Hematopoietic multipotent progenitor cell treated with erythropoietin and hydrocortisone succinate and interleukin-3 and kit ligand, for 15 days (in vitro differentiated cells): ENCODE measurements at places on chromosomes 3 and 15.
A peak's percentile ranks its signal among the peaks of the same experiment; 100 is the strongest.

- no peak for DNase-seq
Measured at GRCh38 chr3:149340310-149340933, 7.0 kb upstream of the TM4SF18 start.

DNA sequence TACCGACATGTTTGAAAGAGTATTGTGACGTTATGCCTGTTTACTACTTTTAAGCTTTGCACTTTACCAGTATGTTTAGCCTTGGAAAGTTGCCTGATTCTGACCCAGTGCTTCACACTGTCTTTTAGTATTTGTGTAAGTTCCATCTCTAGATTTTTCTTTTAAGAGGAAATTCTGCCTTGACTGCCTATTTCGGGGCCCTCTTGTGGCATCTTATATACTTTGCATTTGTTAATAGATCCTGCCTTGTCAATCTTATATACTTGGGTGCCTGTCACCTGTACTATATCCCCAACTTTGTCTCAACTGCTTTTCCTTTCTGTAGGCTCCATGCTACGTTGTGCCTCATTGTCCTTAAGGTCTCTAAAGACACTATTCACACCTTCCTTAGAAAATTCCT is 244.6 kb downstream of the STXBP5L start:
- DNase-seq = no peak

- DNase-seq = no peak
Measured at GRCh38 chr3:100455841-100456550, 36.4 kb upstream of the TMEM45A start.

DNA sequence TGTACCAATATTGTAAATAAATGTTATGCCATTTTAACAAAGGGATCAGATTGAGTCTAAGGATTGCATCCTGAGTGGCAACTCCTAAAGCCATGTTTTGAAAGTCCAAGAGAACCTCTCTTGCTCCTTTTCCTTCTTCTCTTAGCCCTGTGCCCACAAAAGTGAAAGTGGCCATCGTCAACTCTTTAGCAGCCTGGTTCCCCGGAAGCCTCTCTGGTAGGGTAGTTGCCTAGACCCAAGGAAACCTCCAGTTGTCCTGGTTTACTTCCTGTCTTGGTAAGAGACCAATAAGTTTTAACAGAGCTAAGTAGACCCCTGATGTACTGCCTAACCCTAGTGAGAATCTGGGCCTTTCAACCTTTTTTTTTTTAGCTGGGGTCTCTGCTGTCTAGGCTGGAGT is 10.2 kb upstream of the ITPKA start:
- DNase-seq = no peak

- DNase-seq = no peak
Measured at GRCh38 chr3:109330405-109330804, 6.9 kb downstream of the DPPA4 start.

GRCh38 chr15:90780916-90781315 is 63.8 kb downstream of the BLM start:
- DNase-seq = no peak

DNA sequence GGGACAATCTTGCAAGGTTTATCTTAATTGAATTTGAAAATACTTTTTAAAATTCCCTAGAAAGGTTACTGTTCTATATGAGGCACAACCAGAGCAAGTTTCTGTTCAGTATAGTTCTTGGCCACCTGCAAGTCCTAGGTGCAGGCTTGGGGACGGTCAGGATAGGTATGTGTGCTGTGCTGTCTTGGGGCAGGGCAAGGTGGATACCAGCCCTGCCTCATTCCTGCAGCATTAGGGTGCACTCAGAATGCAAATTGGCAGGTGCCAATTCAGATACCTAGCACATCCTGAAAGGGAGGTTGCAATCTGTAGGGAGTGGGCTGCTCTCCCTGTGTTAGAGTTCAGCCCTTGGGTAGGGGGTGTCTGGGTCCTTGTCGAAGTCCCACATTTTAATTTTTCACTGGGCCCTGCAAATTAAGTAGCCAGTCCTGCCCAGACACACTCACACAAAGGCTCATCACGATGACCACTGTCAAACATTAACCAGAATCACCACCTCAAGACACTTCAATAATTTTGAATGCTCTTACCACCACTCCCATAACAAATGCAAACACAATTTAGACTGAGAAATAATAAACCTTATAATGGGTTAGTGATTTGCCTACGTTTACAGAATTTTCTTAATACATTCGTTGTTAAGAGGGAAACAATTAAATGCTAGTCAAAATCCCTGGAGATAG is 838.0 kb upstream of the NR2F2 start:
- DNase-seq = no peak

- DNase-seq = no peak
Measured at GRCh38 chr15:92653836-92654539, 1.6 kb downstream of the FAM174B start.

DNA sequence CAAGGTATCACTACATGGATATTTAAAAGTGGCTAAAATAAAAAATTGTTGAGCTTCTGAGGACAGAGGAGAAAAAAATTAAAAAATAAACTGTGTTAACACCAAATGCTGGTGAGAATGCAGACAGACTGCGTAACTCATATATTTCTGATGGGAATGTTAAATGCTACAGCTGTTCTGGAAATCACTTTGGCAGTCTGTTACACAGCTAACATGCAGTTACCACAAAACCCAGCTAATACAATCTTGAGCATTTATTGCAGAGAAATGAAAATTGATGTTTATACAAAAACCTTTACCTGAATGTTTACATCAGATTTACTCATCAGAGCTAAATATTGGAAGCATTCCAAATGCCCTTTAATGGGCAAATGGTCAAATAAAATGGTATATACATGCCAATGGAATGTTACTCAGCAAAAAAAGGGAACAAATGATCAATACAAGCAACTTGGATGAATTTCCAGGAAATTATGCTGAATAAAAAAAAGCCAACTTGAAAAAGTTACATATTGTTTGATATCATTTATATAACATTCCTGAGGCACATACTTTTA is 24.6 kb downstream of the MNS1 start:
- no peak for DNase-seq

GRCh38 chr15:98123297-98123696 is 162.8 kb downstream of the ARRDC4 start:
- no peak for DNase-seq

DNA sequence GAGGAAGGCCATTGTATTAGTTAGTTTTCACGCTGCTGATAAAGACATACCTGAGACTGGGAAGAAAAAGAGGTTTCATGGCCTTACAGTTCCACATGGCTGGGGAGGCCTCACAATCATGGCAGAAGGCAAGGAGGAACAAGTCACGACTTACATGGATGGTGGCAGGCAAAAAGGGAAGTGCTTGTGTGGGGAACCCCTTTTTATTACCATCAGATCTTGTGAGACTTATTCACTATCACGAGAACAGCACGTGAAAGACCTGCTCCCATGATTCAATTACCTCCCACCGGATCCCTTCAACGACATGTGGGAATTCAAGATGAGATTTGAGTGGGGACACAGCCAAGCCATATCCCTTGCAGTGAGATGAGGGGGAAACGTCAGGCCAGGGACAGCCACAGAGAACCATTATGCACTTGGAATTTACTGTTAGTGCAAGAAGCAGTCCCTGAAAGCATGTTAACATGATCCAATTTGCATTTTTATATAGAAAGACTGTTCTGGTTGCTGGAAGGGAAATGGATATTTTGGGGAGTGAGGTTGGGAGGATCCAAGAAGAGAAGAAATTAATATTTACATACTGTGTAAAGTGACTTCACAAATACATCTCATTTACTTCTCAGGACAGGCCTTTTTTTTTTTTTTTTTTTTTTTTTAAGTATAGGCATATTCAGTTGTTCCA is 87.1 kb downstream of the ARNT2 start:
- DNase-seq = no peak

DNA sequence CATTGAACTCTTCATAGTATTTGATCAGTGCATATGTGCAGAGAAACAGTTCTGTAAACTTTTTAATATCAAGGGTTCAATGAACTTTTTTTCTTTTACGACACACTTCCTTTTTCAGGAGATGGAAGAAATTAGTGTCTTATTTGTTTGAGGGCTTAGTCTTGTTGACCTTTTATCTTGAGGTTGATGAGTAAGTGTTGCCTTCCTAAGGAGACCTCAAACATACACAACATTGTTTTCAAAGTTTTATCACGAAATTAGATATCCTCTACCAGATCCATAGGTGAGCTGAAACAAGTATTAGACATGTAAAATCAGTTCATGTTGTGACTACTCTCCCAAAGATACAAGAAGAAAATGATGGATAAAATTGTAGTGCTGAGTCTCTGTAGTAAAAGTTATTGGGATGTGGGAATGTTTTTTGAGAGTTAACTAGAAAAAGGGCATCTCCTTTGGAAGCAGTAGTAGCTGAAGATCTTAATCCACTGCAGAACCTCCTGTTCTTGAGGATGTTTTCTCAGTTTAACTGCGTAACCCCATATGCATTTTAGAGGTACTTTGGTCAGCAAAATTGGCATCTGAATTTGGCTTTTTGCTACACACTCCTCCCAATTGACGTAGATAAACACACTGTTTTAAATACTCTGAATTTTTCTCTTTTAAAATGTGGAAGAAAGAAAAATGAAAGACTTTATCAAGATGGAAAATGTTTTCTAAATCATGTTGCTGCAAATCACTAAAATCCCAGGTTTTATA is 116.8 kb downstream of the GALK2 start:
- no peak for DNase-seq

GRCh38 chr3:113695786-113696645 is at the start of gene USF3:
USF3 (minus strand) TSS chr3:113696642; CDS start chr3:113674878, 21,764 bp downstream.
- DNase-seq = peak; percentile 66

DNA sequence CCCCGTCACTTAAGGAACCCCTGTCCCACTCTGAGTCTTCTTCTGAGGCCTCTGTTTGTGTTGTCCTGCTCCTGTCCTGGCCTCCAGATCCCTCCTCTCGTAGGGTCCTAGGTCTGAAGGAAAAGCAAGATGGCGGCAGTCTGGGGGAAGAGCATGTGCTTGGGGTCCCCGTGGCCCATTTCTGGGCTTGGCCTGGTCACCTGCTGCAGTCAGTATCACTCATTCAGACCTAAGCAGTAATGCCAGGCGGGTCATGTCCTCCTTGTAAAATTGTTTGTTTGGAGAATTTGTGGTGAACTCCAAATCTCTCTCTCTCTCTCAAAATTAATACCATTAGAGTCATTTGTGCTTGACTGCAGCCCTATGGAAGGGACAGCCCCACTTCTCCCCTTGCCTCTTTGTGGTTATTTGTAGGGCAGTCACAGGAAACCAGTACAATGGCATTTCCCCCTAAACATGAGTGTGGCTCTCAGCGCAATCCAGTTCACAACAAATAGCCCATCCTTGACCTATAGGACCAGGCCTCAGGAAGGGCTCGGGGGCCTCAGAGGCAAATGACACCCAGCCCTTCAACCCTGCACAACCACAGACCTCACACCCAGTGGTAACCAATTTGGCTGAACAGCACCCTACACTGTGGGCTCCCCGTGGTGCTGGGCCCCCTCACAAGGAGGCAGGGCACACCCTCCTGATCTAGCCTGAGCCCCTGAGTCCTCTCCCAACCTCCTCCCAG is 173.5 kb downstream of the OR4M2 start:
- DNase-seq = no peak

DNA sequence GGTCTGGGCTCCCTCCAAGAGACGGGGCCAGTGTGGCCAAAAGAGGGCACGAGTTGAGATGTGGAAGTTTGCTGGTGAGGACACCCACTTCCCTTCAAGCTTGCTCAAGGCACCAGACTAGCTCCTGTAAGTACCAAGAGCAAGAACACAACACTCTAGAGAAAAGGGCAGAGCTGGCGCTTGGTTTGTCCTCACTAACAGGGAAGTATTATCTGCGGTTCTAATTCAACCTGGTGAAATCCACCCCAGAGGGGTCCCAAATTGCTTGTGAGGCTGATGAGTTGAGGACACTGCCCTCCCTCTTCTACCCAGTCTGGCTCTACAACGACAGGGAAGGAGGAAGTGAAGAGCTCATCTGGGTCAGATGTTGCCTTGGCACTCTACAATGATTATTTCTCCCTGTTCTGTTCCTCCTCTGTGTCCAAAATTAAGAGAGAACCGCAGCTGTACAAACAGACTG is 16.9 kb upstream of the FSIP1 start:
- DNase-seq = no peak

DNA sequence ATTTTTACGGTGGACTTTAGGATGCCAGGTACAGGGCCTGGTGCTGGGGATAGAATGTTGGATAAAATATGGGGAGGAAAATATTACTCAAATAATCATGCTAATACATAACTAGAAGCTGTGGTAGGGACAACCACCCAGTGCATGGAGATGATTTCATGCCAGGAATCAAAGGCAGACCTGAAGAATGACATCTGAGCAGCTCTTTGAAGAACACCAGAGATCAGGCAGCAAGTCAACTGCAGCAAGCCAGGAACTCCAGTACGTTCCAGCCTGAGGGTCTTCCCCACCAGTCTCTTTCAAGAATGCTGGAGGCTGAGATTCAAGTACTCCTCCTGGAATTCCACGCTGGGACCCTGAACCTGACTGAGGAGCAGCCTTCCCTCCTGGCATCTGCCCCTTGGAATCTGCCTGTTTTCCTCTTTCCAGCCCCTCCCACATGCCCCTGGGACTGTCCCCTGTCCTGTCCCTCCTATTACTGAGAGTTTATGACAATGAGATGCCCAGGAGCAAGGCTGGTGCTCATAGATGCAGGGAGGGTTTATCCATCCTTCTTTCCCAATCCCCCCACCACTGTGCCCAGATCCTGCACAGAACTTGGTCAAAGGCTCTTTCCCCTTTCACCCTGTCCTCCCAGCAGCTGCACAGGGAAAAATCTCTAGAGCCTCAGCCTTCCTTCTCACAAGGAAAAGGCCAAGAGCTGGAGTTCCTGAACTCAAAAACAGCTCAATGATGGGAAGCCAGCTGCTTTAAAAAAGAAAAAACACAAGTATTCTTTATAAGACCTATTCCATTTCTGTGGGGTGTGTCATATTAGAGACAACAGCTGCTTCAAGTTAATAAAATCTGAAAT is 68.0 kb downstream of the PDZRN3 start:
- no peak for DNase-seq

- no peak for DNase-seq
Measured at GRCh38 chr15:87680208-87680607, 576.3 kb downstream of the NTRK3 start.

DNA sequence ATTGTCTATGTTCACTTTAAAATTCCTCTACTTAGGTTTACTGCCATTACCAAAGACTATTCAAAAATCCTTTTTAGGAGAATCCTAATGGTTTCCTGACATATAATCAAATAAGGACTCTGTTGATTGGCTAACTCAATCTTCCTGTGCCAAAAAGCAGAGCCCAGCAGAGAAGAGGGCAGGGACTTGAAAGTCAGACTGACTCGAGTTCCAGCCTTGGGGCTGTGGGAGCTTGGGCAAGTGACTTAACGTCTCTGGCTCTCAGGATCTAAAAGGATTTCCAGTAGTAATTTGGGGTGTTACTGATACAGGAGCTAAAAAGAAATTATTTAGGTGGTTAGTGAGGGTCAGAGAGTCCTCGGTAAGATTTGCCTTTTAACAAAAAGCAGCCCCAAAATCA is 10.9 kb downstream of the CCR5 start:
- no peak for DNase-seq

- no peak for DNase-seq
Measured at GRCh38 chr15:95726891-95727290, 603.6 kb upstream of the NR2F2 start.
